ENCODE measurements at places on chromosomes 1 and 21.

DNA sequence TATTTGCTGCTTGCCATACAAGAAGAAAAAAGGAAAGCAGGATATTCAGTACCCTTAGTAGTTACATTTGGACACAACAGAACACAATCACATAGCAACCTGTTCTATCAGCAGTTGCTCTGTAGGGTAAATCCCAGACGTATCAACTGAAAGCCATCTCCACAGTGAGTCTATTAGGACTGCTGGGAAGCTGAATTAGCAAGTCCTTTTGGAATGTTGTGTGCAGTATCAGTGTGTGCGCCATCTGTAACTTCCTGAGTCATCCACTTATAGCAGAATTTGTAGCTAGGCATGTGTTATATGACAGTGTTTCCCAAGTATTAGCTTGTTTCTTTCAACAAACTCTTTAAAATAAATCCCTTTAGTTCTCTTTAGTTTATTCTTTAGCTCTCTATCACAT lies 21.3 kb downstream of the CCDC30 start:
- DNase-seq: peak; percentile 77

DNA sequence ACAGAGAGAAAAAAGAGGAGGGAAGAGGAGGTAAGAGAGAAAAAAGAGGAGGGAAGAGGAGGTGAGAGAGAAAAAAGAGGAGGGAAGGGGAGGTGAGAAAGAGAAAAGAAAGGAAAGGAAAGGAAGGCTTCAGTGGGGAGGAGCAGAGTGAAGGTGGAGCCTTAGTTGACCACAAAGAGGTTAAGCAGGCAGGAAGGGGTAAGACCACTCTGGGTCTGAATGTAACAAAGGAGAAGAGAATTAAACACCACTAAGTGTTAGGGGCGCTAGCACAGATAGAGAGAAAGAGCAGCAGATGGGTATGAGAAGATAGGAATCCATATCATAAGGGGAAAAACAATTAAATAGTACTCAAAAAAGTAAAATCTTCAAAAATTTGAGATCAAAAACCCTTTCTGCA lies 6.6 kb downstream of the PTPN14 start:
- no peak for DNase-seq

DNA sequence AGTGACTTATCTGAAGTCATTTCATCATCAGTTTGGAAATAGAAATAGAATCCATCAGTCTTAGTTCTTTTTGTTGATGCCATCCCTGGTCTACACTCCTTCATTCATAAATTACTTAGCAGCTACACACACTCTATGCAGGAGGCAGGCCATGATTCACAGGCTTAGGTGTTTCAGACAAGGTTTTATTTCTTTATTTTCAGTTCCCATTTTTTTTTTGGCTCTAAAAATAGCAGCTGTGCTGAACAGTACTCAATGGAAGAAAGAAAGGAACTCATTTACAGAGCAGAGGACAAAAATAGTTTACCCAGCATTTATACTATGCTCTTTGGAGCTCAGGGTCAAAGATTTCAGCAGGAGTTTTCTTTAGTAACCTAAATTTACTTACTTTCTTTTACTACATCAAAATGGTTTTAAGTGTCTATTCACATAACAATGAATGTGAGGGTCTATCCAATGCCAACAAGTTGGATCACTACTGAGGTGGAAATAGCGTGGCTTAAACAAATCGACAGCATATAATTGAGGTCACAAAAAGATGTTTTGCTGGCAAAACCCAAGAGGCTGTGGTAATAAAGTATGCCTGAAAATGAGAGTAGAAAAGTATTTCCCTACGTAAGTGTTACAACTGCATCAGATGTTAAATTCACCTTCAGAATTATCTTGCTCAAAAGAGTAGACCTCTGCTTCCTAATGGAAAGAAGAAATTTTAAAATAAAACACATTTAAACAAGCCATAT lies 7.7 kb downstream of the KRTAP19-8 start:
- DNase-seq: no peak

GRCh38 chr1:177103005-177103852 lies 61.3 kb downstream of the ASTN1 start:
- no peak for DNase-seq

- DNase-seq: no peak
Observed at GRCh38 chr1:112058815-112059450, 69.5 kb upstream of the KCND3 start.
